Aorta (tissue), 5 donors: ENCODE measurements at places on chromosomes 11 and 22. TPM values are rescaled to one million over a fixed set of nuclear protein-coding genes. Genes with fewer than 3 reads are reported as not detected.
A peak's percentile ranks its signal among the peaks of the same experiment; 100 is the strongest.

Gene TUT1
- 14.9 TPM for total RNA-seq

Gene SRPRA
- 104 TPM for total RNA-seq

Gene SELENOH
- total RNA-seq: 75.1 TPM

GRCh38 chr11:6663794-6664469, 8.3 kb upstream of the DCHS1 start:
- no peaks in the 10 kb centered on the region for H3K36me3 ChIP-seq
- H3K27me3 ChIP-seq: no peaks in the 10 kb centered on the region
- no peak overlapping the region for H3K27ac ChIP-seq
- H3K4me3 ChIP-seq: no peak overlapping the region
- H3K4me1 ChIP-seq: no peaks in the 10 kb centered on the region

GRCh38 chr11:122235615-122236014, 119.6 kb upstream of the BLID start:
- peak; percentile 45 for DNase-seq
- H3K4me3 ChIP-seq: no peak overlapping the region
- no peaks in the 10 kb centered on the region for H3K27me3 ChIP-seq
- no peaks in the 10 kb centered on the region for H3K4me1 ChIP-seq

DNA sequence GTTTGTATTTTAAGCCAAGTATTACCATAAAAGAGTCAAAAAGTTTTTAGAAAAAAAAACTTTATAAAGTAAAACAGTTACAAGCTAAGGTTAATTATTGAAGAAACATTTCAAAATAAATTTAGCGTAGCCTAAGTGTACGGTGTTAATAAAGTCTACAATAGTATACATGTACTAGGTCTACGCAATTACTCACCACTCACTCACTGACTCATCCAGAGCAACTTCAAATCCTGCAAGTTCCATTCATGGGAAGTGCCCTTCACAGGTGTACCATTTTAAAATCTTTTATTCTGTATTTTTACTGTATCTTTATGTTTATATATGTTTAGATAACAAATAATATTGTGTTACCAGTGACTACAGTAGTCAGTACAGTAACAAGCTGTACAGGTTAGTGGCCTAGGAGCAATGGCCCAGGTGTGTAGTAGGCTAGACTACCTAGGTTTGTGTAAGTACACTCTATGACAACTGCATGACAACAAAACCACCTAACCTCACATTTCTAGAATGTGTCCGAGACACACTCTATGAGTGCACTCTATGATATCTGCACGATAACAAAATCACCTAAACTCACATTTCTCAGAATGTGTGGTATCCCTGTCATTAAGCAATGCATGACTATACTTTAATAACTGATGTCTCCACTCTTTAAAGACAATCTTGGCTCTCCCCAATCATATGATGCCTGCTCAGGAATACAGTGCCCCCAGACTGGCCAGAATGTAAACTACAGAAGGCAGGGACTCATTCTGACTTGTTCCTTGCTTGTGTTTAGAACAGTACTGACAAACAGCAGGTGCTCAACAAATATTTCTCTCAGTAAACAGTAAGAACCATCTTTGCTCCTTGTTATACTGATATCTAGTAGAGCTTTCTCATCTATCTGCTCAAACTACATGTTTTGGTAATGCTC, 21.2 kb downstream of the KMT5B start:
- H3K4me3 ChIP-seq: no peak overlapping the region
- H3K27me3 ChIP-seq: no peaks in the 10 kb centered on the region
- no peak for DNase-seq
- H3K27ac ChIP-seq: no peak overlapping the region
- peaks cover 7% of the 10 kb centered on the region for H3K4me1 ChIP-seq
